SIG-M5 (cell line): ENCODE measurements at places on chromosomes 13 and 19.

GRCh38 chr19:14544047-14544446 lies 14.7 kb downstream of the TECR start:
- no peak for DNase-seq

- DNase-seq, result no peak
These were observed 1.0 kb downstream of the POSTN start for GRCh38 chr13:37597477-37598025.

- no peak for DNase-seq
These were observed 16.5 kb upstream of the IL17D start for GRCh38 chr13:20686863-20687579.

DNA sequence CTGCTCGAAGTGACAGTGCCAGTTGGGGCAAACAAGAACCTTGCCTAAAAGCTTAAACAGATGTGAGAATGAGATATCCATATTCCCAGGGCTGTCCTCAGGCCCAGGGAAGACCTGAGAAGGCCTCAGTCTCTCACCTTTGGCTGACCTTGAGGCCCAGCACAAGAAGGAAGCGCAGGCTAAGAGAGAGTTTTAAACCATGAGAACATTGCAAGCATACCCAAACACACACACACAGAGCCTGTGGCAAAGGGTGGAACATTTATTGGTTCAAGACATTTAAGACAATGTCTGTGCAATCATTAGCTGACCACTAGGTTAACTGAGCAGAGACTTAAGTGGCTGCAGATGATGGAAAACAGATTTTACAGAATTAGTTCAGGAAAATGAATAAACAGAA lies 248.2 kb downstream of the NBEA start:
- no peak for DNase-seq

DNA sequence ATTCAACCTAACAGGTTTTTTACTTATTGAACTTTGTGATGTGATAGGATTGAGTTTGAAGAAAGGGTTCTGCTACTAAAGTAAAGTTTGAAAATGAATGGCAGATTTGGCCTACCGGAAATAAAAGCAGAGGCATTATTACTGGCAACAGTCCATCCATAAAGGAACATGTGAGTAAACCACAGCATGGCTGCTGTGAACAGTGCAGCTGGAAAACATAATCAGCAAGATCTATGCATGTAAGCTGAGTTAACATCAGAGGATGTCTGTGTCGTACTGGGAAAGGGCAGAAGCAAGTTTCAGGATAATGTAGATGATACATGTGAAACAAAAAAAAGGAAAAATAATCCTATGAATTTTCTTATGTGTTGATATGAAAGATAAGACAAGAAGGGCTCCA lies 87.6 kb downstream of the CYSLTR2 start:
- no peak for DNase-seq

- no peak for DNase-seq
These were observed 53.4 kb downstream of the GPC6 start for GRCh38 chr13:93279982-93280381.

- DNase-seq, result no peak
These were observed 300.7 kb downstream of the KLF12 start for GRCh38 chr13:73833325-73834070.

DNA sequence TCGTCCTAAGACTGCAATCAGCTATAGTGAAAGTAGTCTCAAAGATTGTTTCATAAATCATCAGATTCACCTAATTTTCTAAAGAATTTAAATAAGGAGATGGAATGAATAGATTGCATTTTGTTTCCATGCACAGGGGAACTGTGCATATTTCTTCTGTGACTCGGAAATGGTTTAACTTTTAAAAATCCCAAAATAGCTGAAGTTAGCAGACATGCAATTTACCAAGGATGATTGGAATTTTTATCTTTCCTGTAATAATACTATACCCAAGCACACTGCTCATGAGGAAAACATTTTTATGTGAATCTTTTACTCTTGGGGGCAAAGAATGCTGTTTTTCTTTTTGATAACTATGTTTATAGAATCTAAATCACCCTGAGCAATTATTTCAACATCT lies 15.0 kb upstream of the LMO7 start:
- no peak for DNase-seq

GRCh38 chr13:50518781-50519201 lies 324.7 kb downstream of the DLEU7 start:
- DNase-seq, result no peak

DNA sequence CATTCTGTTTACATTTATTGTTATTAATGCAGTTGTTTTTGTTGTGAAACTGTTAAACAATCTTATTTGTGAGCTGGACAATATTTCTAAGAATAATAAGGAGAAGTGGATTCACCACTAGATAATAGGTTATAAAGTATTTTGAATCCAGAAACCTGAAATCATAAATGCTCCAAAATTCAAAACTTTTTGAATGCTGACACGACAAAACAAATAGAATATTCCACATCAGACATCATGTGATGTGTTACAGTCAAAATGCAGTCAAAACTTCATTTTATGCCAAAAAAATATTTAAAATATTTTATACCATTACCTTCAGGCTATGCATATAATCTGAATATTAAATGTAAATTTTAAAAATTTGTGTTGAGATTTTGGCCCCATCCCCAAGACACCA lies 1321.4 kb downstream of the SLITRK1 start:
- no peak for DNase-seq

GRCh38 chr13:41382431-41382830 lies 71.4 kb downstream of the NAA16 start:
- DNase-seq, result no peak

GRCh38 chr13:109788372-109789111 lies 2.2 kb upstream of the IRS2 start:
- no peak for DNase-seq

DNA sequence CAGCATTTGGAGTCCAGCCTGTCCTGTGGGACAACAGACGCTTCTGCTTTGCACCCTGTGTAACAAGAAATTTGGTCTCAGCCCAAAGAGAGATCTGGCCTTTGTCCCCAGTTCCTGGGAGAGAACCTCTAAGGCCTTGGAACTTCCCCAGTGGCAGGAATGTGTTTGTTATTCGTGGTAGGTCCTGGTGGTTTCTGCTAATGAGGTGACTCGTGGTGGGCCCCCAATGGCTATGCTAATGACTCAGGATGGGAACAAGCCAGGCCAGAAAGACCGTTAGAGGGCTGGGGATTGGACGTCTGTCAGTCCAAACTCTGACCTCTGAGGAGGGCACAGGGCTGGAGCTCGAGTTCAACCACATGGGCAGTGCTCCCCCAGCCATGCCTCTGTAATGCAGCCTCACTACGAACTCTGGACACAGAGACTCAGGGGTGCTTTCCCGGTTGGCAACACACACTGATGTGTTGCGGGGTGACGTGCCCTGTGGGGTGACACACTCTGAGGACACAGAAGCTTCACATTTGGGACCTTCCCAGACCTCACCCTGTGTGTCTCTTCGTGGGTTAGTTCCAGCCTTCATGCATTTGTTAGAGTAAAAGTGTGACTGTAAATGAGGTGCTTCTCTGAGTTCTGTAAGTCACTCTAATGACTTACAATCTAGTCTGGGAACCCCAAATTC lies 38.9 kb downstream of the TEX29 start:
- no peak for DNase-seq

GRCh38 chr19:48418317-48419064 lies 25.0 kb downstream of the GRIN2D start:
- DNase-seq, result no peak

GRCh38 chr19:39631178-39631577 lies 24.5 kb upstream of the LGALS16 start:
- DNase-seq, result no peak

DNA sequence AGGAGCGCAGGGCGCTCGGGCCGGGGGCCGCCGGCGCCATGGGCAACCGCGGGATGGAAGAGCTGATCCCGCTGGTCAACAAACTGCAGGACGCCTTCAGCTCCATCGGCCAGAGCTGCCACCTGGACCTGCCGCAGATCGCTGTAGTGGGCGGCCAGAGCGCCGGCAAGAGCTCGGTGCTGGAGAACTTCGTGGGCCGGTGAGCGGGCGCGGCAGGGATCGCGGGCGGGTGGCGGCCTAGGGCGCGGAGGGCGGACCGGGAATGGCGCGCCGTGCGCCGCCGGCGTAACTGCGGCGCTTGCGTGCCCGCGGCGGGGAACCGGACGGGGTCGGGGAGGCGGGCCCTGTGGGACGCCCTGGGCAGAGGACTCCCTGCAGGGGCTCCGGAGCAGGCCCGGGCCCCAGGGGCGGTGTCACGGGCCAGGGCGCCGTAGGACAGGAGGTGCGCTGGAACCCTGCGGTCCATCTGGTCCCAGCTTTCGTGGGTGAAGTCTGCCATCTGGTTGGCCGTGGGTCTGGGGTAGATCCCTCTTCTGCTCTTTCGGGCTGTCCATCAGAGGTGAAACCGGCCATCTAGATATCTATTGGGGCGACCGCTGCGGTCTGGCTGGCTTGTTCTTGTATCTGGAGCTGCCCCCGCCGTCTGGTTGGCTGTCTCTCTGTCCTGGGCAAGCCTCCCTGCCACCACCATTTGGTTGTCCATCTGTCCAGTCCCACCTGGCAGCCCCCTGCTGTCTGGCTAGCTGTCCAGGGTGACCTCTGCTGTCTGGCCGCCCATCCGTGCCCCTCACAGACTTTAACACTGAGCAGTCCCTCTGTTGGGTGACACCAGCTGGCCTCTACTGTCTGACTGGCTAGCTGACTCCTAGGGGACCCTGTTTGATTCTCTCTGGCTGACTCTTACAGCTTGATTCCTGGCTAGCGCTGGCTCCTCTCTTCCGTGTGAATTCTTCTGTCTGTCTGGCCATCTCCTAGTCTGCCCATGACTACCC lies 622 bp downstream of the DNM2 start:
- no peak for DNase-seq

GRCh38 chr19:3387645-3388589 lies 21.5 kb downstream of the NFIC start:
- DNase-seq, result no peak

GRCh38 chr13:99289271-99289670 lies 17.9 kb downstream of the GPR183 start:
- DNase-seq, result no peak

- DNase-seq, result no peak
These were observed 6.8 kb upstream of the ZNF283 start for GRCh38 chr19:43820098-43820883.

DNA sequence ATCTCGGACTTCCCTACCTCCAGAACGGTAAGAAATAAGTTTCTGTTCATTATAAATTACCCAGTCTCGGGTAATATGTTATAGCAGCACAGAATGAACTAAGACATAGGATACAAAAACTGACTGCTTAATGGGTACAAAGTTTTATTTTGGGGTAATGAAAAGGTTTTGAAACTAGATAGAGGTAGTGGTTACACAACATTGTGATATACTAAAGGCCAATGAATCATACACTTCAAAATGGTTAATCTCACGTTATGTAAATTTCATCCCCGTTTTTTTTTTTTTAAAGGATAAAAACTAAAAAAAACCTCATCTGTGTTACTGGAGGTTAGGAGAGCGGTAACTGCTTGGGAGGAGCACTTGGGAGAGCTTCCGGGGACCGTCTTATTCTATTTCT lies 23.5 kb downstream of the AKT2 start:
- no peak for DNase-seq

GRCh38 chr13:40605573-40605972 lies 60.9 kb downstream of the FOXO1 start:
- DNase-seq, result no peak

DNA sequence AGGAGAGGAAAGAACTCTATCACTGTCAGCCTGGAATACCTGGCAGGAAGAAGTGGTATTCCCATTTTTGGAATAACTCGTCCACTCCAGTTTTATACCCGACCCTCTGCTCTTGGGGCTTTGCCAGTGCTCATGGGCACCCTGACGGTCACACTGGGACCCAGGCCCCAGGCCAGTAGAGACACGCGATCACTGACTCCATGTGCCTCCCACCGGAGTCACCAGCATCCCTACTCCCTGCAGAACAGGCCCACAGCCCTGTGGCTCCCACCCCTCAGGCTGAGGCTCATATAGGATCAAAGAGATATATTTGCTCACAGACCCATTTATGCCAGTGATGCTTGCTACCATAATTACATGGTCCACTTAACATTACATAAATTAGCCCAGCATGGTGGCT lies 3.5 kb downstream of the GRTP1 start:
- no peak for DNase-seq

GRCh38 chr13:20190481-20191310 lies 2.0 kb downstream of the GJB2 start:
- DNase-seq, result no peak

DNA sequence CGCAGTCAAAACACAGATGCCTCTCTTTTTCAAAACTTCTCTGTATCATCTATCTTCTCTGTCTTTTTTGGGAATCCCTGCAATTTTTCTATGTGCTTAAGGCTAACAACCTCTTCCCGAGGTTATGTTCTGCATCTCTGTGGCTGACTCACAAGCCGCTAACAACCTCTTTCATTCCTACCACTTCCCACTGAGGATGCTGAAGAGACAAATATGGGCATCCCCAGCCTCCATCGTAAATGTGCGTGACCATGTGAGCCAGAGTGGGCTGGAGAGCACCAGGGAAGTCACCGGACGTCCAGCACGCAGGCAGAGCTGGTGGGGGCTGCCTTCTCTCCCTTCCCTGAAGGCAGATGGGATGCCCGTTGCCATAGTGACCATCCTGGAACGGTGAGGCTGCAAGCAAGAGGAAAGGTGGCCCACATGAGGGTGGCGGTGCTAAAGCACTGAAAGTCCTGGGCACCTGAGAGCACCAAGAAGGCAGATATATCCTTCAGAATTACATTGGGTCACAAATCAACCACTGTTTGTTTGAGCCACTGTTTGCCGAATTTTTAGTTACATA lies 122.8 kb downstream of the SHISA2 start:
- DNase-seq, result no peak

DNA sequence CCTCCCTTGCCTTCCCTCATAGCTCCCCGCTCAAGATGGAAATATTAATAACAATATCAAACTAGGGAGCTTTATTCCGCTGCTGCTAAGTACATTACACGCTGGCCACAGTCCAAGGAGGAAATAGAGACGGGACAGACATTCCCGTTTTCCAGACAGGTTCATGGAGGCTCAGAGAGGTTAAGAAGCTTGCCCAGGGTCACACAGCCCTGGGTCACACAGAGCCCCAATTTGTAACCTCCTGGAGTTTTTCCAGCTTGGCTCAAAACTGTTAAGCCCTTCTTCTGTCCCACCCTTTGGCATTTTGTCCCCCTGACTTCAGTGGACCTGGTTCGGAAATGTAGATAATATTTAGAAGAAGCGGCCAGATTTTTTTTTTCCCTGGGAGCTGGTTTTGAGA lies 2.0 kb downstream of the BICRA start:
- DNase-seq, result no peak
